ENCODE measurements at places on chromosomes 1 and 21.

GRCh38 chr1:90716552-90717355 is at the start of gene BARHL2:
TSS of gene BARHL2 (minus strand) at chr1:90717302. CDS start at chr1:90717195, 107 bp downstream.
- DNase-seq, result no peak

GRCh38 chr1:205015241-205015640 is 27.8 kb upstream of the CNTN2 start:
- no peak for DNase-seq

DNA sequence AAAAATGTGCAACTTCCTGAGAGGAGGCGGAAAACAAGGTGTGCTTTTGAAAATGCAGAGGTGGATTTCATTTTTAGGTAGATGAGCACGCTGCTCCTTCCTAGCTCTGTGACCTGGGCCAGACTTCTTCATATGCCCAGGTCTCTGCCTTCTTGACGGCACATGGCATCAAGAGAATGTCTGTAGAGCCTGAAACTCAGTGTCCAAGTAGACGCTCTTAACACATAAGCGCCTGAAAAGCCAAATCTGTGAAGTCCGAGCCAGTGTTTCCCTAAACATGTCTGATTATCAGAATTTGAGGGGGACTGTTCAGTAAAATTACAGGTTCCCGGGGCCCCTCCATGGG is 25.7 kb downstream of the FHAD1 start:
- no peak for DNase-seq

DNA sequence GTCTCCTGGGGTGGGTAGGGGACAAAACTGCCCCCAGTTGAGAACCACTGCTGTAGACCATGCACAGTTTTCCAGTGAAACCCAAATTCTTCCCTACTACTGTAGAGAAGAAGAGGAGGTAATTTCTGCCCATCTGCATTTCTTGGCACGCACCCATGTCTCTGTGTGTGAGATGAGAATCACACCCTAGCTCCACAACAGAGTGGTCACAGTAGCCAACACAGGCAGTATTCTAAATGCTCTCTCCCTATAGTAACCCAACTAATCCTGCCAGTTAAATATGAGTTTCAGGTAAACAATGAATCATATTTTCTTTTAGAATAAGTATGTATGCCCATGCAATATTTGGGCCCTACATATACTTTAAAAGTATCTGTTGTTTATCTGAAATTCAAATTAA is 1.2 kb upstream of the CAPN2 start:
- no peak for DNase-seq

DNA sequence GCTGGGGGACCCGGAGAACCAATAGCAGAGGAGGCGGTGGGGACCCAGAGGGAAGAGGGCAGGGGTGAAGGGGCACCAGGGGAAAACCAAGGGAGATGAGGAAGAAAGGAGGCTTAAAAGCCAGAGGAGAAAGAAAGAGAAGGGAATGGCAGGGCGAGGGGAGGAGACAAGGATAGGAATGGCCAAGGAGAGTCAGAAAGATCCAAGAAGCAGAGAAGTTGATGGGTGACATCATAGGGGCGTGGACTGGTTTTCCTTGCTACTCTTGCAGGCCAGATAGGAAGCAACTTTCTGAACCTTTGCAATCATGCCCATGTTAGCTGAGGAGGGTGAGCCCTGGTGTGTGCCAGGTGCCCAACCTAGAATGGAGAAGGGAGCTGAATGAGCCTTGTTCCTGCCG is 5.4 kb downstream of the NPR1 start:
- DNase-seq, result no peak
